ENCODE measurements at places on chromosomes 7 and 10. TPM values are rescaled to one million over a fixed set of nuclear protein-coding genes. Genes with fewer than 3 reads are reported as not detected.
A peak's percentile ranks its signal among the peaks of the same experiment; 100 is the strongest.

GRCh38 chr7:100682228-100682741 lies 8.7 kb downstream of the GNB2 start:
- DNase-seq, result no peak

DNA sequence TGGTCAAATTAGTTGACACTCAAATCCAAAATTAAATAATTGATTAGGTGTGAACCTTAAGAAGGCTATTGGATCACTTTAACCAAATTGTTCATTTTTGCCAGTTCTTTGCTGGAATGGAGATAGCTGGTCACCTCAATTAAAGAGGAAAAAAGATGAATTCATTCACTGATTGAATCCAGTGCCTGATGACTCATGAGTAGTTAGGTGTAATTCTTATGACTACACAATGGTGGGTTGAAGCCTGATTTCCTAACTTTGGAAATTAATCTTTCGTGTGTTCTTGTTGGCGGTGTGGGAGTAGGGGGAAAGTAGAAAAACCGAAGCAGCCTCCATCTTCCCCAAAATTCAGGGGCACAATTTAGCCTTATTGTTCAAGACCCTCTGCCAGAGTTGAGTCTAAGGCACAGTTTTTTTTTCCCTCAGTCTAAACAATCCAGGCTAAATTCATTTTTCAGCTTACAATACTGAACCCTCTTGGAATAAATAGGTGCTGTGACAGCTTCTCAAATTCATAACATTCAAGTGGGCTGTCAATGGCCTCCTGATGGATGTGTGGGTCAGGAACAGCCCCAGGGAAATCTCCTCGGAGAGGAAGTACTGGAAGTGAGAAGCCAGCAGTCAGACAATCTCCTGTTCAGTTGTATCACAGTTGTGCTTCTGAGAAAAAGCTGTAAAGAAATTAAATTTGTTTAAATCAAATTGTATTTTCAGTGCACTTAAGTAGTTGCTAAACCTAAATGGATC lies 356.6 kb downstream of the BBS9 start:
- DNase-seq, result no peak

- no peak for DNase-seq
Measured at GRCh38 chr10:69425041-69425440, 8.3 kb upstream of the TACR2 start.

DNA sequence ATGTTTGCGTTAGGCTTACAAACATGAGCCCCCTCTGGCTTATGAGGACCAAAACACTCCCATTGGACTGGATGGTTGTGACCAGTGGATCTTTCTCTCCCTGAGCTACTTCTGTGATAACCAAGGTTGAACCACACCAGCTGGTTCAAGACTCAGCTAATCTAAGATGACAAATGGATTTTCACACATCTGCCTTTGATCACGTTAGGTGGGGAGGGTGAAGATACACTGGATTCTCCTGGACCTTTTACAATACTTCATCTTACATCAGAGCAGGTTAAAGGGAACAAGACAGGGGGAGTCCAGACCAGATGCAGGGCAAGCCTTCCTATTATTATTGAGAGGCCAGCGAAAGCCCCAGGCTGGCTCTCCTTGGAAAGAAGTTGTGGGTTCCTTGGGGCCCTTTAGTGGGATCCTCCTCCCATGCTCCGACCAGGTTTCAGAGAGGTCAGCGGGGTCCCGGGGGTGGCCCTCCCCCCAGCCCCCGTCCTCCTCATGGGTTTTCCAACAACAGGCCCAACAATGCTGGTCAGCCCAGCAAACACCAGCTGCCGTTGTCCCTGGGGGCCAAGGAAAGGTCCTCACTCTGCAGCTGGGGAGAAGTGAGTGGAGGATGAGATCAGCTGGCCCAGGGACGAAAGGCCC lies 2.8 kb downstream of the GFRA1 start:
- DNase-seq, result peak; percentile 69

- no peak for DNase-seq
Measured at GRCh38 chr7:30255064-30255769, 29.2 kb upstream of the ZNRF2 start.

DNA sequence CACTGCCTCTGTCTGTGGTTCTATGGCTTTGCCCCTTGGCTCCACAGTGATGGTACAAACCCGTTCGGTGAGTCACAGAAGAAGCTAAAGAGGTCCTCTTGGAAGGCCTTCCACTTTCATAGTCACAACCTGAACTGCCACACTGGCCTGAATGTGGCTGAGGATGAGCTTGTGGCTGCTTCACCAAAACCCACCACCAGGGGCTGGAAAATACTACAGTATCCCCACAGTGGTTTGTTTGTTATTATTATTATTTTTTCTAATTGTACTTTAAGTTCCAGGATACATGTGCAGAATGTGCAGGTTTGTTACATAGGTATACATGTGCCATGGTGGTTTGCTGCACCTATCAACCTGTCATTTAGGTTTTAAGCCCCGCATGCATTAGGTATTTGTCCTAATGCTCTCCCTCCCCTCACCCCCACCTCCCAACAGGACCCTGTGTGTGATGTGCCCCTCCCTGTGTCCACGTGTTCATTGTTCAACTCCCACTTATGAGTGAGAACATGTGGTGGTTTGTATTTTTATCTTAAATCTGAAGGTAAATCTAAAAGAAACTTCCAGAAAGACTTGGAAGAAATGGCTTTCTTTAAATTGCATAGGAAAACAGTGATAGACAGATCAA lies 160.8 kb upstream of the NPSR1 start:
- DNase-seq, result no peak

DNA sequence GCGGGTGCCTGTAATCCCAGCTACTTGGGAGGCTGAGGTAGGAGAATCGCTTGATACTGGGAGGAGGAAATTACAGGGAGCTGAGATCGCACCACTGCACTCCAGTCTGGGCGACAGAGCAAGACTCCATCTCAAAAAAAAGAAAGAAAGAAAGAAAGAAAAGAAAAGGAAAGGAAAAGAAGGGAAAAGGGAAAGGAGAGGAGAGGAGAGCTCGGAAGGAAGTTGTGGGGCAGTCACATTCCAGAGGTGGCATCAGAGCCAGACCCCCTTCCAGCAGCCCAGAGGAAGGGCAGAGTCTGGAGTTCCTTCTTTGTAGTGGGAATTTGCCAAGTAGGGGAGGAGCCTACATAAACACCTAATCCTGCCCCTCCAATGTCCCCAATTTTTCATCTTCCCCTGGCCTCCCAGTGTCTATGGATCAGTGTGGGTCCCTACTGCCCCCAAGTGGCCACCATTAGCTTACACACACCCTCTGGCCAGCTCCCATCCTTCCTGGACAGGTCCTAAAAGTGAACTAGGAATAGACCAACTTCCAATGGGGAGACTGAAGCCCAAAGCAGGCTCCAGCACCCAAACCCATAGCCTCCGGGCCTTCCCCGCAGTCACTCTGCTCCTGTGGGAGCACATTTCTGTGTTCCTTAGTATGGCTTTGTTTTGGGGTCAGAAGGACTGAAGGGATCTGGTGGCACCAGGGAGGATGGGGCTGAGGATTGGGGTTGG lies 39.6 kb upstream of the HSPB1 start:
- no peak for DNase-seq

DNA sequence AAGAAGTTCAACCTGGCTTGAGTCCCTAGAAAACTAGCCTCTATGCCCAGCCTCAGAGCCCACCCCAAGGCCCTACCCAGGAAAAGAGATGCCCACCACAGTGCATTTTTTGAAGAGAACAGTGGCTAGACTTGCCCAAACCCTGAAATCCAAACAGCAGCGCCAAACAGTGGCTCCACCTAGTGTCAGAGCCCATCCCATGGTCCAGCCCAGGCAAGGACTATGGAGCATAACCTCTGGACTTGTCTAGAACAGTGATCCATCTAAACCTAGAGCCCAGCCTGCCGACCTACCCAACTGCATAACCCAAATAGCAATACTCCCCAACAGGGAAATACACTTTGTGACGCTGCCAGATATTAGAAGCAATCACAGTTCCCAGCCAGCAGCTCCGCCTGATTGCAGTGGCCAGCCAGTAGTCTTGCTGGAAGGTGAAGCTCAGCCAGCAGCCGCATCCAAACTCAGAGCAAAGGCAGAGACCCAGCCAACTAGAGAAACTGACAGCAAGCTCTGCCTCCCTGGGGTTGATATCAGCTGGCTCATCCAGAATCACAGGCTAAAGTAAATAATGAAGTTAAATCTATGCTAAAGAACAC lies 44.5 kb downstream of the HBP1 start:
- DNase-seq, result peak; percentile 71

The TRPV6 gene
- total RNA-seq, result 0.05 TPM

The MEOX2 gene
- 11.2 TPM for total RNA-seq

Measured in left ventricle myocardium superior (tissue), 1 donor.